ENCODE measurements at places on chromosomes 6 and 20. TPM values are rescaled to one million over a fixed set of nuclear protein-coding genes. Genes with fewer than 3 reads are reported as not detected.

- no peaks in the 10 kb centered on the region for H3K27me3 ChIP-seq
- no peak overlapping the region for H3K27ac ChIP-seq
- peaks cover 24% of the 10 kb centered on the region for H3K4me1 ChIP-seq
- H3K4me3 ChIP-seq, result no peak overlapping the region
Observed at GRCh38 chr6:100155141-100155540, 161.1 kb upstream of the MCHR2 start.

DNA sequence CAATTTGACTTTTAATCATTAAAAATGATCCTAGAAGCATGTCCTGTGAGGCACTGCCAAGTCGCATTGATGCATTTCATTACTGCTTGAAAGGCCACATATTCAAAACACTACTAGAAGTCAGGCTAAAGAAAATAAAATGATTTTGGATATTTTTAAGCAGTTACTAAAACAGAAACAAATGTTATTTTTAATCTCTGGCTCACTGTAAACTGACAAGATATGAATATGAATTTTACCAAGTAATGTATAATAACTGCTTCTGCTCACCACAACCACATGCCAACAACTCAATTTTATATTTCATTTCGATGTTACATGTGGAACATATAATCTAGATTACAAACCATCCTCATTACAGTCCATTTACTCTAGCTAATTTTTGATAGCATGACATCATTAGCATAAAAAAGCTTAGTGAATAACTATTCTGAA is 90.6 kb downstream of the ATXN1 start:
- H3K4me1 ChIP-seq, result no peaks in the 10 kb centered on the region
- no peaks in the 10 kb centered on the region for H3K36me3 ChIP-seq
- no peak for DNase-seq
- no peak overlapping the region for H3K27ac ChIP-seq
- H3K4me3 ChIP-seq, result no peak overlapping the region

- no peak for DNase-seq
- H3K27ac ChIP-seq, result no peak overlapping the region
- no peaks in the 10 kb centered on the region for H3K36me3 ChIP-seq
- H3K4me3 ChIP-seq, result no peak overlapping the region
- H3K4me1 ChIP-seq, result no peaks in the 10 kb centered on the region
Observed at GRCh38 chr20:23050847-23051627, 1.6 kb upstream of the THBD start.

- no peaks in the 10 kb centered on the region for H3K4me1 ChIP-seq
- no peaks in the 10 kb centered on the region for H3K27me3 ChIP-seq
- H3K36me3 ChIP-seq, result no peaks in the 10 kb centered on the region
- H3K27ac ChIP-seq, result no peak overlapping the region
Observed at GRCh38 chr20:19244291-19244690, 31.8 kb downstream of the SLC24A3 start.

GRCh38 chr6:86949771-86950170 is 12.4 kb downstream of the HTR1E start:
- H3K27ac ChIP-seq, result no peak overlapping the region
- H3K27me3 ChIP-seq, result no peaks in the 10 kb centered on the region
- no peaks in the 10 kb centered on the region for H3K4me1 ChIP-seq
- H3K4me3 ChIP-seq, result no peak overlapping the region

DNA sequence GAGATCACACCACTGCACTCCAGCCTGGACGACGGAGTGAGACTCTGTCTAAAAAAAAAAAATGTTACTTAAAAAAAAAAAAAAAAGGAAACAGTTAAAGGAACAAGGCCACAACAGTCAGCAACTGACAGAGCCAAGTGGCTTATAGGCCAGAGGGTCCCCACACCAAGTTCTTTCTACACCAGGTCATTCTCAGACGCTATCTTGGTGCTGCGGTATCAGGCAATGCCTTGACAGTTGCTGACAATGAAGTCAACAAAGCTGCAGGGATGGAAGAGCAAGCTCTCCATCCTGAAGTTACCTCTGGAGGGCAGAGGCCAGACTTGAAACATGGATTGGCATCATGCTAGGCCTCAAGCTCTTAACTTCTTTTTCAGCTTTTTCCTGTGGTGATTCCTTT is 31.9 kb downstream of the COMMD7 start:
- no peaks in the 10 kb centered on the region for H3K36me3 ChIP-seq
- DNase-seq, result no peak
- no peaks in the 10 kb centered on the region for H3K27me3 ChIP-seq
- H3K4me1 ChIP-seq, result no peaks in the 10 kb centered on the region
- no peak overlapping the region for H3K27ac ChIP-seq

DNA sequence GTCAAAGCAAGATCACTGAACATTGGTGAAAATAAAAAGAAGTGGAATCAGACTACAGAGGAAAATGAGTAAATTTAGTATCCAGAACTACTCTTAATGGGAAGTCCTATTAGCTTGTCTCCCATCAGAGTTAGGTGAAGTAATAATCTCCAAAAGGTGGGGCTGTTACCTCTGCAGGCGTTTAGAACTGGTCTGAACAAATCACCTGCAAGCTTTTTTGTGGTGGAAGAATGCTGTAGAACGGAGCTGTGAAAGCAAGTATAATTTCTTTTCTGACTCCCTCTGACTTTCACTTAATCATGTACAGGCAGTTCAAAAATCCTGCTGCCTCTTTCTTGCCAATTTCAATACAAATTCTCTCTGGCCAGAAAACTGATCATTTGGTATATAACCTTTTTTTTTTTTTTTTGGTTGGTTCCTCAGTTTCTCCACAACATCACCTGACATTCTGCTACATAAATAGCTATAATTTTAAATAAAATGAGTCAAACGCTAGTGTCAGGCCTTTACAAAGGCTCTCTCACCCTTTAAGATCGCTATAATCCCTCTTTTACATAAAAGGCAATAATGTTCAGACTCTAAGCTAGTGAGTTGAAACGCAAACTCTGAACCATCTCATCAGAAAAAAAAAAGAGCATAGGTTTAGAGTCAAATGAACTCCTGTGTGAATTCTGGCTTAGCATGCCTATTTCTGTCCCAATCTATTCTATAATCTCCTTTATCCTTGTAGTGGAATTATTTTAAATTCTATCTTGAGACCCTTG is 38.8 kb downstream of the CITED2 start:
- H3K27ac ChIP-seq, result peak overlapping the region; percentile 63
- H3K4me1 ChIP-seq, result peaks cover 24% of the 10 kb centered on the region
- H3K27me3 ChIP-seq, result no peaks in the 10 kb centered on the region
- H3K4me3 ChIP-seq, result no peak overlapping the region
- no peaks in the 10 kb centered on the region for H3K36me3 ChIP-seq
- DNase-seq, result no peak

GRCh38 chr20:60680554-60680953 is 571.5 kb upstream of the CDH4 start:
- DNase-seq, result no peak
- H3K4me3 ChIP-seq, result no peak overlapping the region
- no peaks in the 10 kb centered on the region for H3K36me3 ChIP-seq
- H3K27me3 ChIP-seq, result peaks cover 22% of the 10 kb centered on the region
- peaks cover 6% of the 10 kb centered on the region for H3K4me1 ChIP-seq

DNA sequence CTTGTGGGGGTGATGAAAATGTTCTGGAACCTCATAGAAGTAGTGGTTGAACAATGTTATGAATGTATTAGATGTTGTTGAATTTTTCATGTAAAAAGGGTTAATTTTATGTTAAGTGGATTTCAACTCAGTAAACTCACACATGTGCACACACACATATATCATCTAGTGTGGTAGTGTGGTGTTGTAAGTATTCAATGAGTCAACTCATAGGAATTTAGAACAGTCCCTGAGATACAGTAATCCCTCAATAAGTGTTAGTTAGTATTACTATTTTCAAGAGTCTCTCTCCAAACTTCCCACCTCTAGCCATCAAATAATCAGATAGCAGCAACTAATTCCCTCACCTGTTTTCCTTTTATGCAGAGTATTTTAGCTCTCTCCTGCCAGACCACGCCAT is 563.1 kb upstream of the JARID2 start:
- DNase-seq, result no peak
- no peaks in the 10 kb centered on the region for H3K36me3 ChIP-seq
- no peaks in the 10 kb centered on the region for H3K27me3 ChIP-seq
- no peak overlapping the region for H3K4me3 ChIP-seq
- H3K4me1 ChIP-seq, result peaks cover 2% of the 10 kb centered on the region
- H3K27ac ChIP-seq, result no peak overlapping the region

DNA sequence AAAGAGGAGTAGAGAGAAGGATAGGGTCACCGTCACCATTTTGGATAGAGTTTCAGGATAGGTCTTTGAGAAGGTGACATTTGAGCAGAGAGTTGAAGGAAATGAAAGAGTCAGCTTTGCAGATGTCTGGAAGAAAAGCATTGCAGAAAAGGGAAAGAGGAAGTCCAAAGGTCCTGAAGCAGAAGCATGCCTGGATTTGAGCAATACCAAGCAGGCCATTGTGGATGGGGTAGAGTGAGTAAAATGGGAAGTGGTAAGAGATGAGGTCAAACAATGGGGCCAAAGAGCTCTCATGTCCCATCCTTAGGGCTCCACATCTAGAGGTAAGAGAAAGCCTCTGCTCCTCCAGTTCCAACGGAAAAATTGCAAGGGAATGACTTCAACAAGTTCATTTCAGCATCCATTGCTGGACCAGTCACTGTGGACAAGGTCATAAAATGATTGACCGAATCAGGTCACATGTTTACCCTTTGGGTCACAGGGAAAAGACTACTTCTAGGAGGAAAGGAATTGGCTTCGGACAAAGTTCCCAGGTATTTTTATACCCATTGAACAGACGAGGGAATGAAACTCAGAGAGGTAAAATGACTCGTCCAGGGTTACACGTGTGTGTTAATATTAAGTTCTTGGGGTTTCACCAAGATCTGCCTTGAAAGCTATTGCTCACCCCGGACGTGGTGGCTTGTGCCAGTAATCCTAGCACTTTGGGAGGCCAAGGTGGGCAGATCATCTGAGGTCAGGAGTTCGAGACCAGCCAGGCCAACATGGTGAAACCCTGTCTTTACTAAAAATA is 6.6 kb upstream of the SAMHD1 start:
- H3K4me1 ChIP-seq, result no peaks in the 10 kb centered on the region
- DNase-seq, result no peak
- H3K27ac ChIP-seq, result no peak overlapping the region
- no peaks in the 10 kb centered on the region for H3K36me3 ChIP-seq
- H3K27me3 ChIP-seq, result no peaks in the 10 kb centered on the region

- no peaks in the 10 kb centered on the region for H3K27me3 ChIP-seq
- H3K4me3 ChIP-seq, result no peak overlapping the region
- H3K4me1 ChIP-seq, result peaks cover 46% of the 10 kb centered on the region
- no peak overlapping the region for H3K27ac ChIP-seq
- no peak for DNase-seq
Observed at GRCh38 chr20:48277266-48277665, 492.0 kb upstream of the SULF2 start.

- H3K4me3 ChIP-seq, result no peak overlapping the region
- no peaks in the 10 kb centered on the region for H3K27me3 ChIP-seq
- no peak overlapping the region for H3K27ac ChIP-seq
- H3K4me1 ChIP-seq, result no peaks in the 10 kb centered on the region
Observed at GRCh38 chr6:13654496-13654895, 39.4 kb downstream of the NOL7 start.

DNA sequence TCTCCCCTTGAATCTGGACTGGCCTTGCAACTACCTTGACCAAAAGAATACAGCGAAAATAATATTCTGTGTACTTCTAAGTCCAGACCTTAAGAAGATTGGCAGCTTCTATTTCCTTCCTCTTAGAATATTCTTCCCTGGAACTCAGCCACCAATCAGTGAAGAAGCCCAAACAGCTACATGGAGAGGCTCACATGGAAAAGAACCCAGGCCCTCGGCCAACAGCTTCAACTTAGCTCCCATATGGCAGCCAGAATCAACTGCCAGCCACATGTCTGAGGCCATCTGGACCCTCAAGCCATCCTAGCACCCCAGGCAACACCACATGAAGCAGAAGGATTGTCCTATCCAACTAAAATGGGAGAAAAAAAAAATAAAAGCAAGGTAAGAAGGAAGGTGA is 178.8 kb downstream of the IBTK start:
- H3K36me3 ChIP-seq, result no peaks in the 10 kb centered on the region
- DNase-seq, result no peak
- H3K27ac ChIP-seq, result no peak overlapping the region
- H3K4me3 ChIP-seq, result no peak overlapping the region
- H3K4me1 ChIP-seq, result no peaks in the 10 kb centered on the region

GRCh38 chr6:163570579-163571231 is 156.2 kb downstream of the QKI start:
- H3K4me3 ChIP-seq, result no peak overlapping the region
- no peak for DNase-seq
- H3K27me3 ChIP-seq, result no peaks in the 10 kb centered on the region
- no peak overlapping the region for H3K27ac ChIP-seq

DNA sequence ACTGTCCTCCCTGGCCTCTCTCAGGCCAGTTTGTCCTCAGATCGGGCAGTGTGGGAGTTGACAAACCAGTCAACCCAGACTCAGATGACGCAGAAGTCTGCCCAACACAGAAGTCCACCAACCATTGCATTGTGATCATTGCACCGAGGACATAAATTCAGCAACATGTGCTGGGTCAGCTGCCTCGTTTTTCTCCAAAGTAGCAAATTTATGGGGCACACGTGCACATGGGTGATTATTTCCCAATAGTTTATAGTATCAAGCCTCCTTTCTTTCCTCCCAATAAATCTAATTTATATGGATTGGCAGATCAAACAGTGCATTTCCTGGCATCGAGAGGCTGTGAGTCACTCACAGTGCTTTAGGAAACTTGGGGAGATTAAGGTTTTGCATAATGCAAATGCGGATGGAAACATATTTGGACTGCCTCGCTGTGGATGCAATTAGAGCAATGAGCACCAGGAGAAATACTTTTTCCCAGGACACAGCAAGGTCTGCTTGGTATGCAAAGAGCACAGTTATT is 413.7 kb upstream of the SULF2 start:
- peaks cover 57% of the 10 kb centered on the region for H3K4me1 ChIP-seq
- no peaks in the 10 kb centered on the region for H3K36me3 ChIP-seq
- no peak overlapping the region for H3K4me3 ChIP-seq

DNA sequence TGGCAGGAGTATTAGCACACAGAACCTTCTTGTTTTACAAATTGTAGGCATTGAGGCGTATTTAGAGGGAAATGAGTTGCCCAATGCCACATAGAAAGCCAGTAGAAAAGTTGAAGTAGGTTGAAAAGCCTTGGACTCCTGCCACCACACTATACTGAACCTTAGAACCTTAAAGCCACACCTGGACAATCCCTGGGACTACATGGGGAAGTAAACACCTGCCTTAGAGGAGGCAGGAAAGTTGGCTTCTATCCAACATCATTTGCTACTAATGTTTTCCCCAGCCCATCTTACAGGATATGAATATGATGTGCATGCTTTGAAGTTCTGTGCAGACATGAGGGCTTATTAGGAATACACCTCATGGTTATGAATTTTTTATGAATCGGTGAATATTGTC is 5.3 kb upstream of the EPPIN start:
- DNase-seq, result no peak
- H3K27me3 ChIP-seq, result peaks cover 11% of the 10 kb centered on the region
- H3K4me3 ChIP-seq, result no peak overlapping the region
- no peaks in the 10 kb centered on the region for H3K4me1 ChIP-seq

GRCh38 chr6:160692369-160692959 is 9.6 kb upstream of the PLG start:
- H3K27me3 ChIP-seq, result peaks cover 3% of the 10 kb centered on the region
- no peak overlapping the region for H3K4me3 ChIP-seq

YIPF3 gene
- 61.7 TPM for total RNA-seq

RAB44 gene
- not detected for total RNA-seq

DACT2 gene
- not detected for total RNA-seq

GPR6 gene
- not detected for total RNA-seq

GABRR2 gene
- 0.32 TPM for total RNA-seq

SIRPB1 gene
- total RNA-seq, result not detected

Measured in SJCRH30 (cell line).